ENCODE measurements at places on chromosomes 16 and 17.
A peak's percentile ranks its signal among the peaks of the same experiment; 100 is the strongest.

- DNase-seq = no peak
Observed at GRCh38 chr16:53433509-53433908, 762 bp upstream of the RBL2 start.

DNA sequence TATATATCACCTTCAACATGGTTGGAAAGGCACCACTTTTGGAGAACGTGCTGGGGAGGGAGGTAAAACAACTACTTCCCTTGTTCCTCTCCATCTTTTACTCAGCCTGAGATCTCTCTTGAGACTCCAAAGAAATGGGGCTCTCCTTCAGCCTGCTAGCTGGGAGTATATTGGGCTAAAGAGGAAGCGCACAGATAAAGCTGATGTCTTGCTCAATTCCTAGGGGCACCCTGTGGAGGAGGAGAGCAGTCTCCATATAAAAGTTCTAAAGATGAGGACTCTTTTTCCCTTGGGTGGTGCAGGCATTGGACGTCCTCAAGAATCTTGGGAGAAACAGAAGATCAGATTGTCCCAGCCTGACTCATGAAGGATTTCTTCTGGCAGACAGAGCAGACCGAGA is 4.6 kb upstream of the ETV4 start:
- DNase-seq = no peak

GRCh38 chr17:69523244-69523861 is 108.9 kb downstream of the MAP2K6 start:
- DNase-seq = peak; percentile 53

DNA sequence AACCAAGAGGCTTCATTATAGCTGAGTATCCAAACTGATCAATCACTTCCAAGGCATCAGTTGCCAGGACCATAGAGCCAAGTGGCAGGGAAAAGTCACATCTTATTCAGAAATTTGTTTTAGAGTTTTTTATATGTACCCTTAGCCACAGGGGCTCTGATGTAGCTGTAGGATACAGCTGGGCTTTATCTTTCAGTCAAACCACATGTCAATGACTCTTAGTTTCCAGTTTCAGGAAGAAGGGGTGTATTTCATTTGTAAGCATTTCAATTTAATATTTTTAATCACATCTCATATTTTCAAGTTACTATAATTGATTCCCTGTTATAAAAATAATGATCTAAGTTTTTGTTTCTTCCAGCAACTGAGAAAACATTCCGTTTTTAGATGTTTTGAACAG is 2.9 kb upstream of the FLCN start:
- DNase-seq = peak; percentile 56

GRCh38 chr16:85235991-85236817 is 123.9 kb upstream of the CIBAR2 start:
- no peak for DNase-seq

DNA sequence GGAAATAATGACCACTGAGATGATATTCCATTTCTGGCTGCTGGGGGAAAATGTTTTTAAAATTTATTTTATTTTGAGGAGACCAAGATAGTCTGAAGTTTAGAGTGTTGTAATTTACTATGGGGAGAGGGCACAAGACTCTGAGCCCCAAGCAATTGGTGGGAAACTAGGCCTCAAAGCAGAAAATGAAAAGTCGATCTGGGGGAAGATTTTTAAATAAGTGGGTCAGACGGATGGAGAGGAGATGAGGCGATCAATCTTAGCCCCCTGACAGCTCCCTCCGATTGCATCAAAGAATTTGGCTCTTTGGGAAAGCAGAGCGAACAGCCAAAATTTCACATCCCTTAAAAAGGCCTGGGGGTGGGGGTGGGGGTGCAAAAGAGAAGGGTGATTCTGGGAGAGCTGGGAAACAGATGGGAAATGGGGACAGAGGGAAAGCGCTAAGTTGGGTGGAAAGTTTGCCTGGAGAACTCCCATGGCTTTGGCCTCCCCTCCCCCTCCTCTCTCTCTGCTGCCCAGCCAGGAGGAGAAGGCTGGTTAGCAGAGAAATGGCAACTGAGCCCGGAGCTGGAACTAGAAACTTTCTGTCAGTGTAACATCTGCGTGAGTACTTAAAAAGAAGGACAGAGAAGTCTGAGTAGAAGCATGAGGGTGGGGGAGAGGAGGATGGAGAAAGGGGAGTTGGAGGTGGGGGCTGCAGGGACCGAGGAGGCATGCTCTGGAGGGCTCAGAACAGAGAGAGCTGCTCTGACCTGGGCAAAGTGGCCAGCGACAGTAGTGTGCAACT is 1.4 kb upstream of the HOXB2 start:
- peak; percentile 87 for DNase-seq

- DNase-seq = no peak
Observed at GRCh38 chr17:75849724-75850123, 5.4 kb downstream of the WBP2 start.

GRCh38 chr16:15459791-15460190 is 25.4 kb downstream of the BMERB1 start:
- no peak for DNase-seq

GRCh38 chr16:4176906-4177417 is 60.7 kb upstream of the ADCY9 start:
- no peak for DNase-seq

- peak; percentile 49 for DNase-seq
Observed at GRCh38 chr16:84950906-84951305, 60.4 kb downstream of the ZDHHC7 start.

GRCh38 chr16:51939378-51939871 is 607.5 kb downstream of the TOX3 start:
- no peak for DNase-seq

- DNase-seq = no peak
Observed at GRCh38 chr16:4607841-4608703, 6.6 kb downstream of the UBALD1 start.

- no peak for DNase-seq
Observed at GRCh38 chr16:50440991-50441390, 72.2 kb upstream of the BRD7 start.

DNA sequence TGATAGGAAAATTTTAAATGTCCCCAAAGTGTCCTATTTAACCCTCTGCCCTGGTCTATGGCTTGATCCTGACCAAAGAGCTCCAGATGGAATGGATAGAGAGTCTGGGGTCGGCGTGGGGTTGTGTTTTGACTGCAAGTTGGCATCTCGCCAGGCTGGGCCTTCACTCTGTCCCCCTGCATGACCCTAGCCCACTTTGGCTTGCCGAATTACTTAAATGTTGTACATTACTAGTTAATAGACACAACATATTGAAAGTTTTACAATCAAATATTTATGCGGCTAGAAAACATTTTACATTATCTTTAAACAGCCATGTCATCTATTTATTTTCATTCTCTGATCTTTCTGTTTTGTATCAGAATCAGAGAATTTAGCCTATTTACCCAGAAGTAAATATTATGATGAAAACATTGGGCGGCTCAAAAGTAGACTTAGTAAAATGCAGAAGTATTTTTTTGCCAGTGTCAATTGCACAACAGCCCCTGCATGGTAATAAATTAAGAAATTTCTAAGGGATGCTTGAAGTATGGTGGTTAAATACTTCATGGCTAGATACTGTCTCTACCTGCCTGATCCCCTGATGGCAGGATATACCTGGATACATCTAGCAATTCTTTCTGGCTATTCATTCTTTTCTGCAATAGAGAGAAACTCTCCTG is 18.8 kb upstream of the MYOCD start:
- no peak for DNase-seq

DNA sequence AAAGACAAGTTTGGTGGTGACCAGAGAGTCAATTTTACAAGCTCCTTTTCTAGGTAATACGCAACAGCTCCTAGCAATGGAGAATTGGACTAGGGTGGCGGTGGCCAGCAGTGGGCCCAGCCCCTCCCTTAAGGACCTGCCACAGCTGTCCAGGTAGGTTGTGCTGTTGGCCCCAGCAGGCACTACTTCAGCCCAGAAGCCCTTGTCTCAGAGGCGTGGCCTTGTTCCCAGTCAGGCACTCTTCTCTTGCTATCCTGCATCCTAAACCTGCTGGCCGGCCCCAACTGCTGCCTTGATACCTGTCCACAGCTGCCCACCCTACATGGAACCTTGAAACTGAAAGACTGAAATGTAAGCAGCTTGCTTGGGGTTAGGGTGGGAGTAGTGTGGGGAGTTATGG is 989 bp upstream of the GALK1 start:
- no peak for DNase-seq

- no peak for DNase-seq
Observed at GRCh38 chr16:82231008-82231787, 61.2 kb upstream of the MPHOSPH6 start.

DNA sequence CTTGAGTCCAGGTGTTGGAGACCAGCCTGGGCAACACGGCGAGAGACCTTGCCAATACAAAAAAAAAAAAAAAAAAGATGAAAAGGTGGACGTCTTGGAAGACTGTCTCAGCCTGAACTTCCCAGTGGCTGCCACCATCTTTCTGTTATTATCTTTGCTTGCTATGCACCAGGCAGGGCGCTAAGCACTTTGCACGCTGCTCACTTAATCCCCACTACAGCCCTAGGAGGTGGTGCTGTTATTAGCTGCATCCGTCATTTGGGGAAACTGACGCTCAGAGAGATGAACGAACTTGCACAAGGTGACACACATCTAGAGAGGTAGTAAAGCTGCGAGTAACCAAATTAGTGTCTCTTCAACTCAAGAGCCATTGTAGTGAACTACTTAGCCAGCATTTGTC is 708 bp upstream of the CPPED1 start:
- no peak for DNase-seq

GRCh38 chr17:28180449-28180848 is 138.0 kb downstream of the NLK start:
- DNase-seq = peak; percentile 56

GRCh38 chr16:7085776-7086175 is 246.9 kb upstream of the RBFOX1 start:
- no peak for DNase-seq

DNA sequence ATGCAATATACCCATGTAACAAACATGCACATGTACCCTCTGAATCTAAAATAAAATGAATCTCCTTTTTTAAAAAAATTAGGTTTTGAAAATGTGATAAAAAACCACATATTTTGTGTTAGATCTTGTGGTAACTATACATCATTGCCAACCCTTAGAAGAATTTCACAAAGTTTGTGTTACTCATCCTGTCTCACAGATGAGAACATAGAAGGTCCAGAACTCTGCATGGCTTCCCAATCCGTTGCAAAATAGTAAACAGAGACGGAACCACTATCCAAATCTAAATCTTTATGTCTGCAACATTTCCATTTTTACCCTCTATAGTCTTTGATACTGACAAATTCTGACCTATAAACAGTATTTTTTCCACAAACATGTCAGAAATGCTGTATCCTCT is 759.9 kb downstream of the KCNJ2 start:
- no peak for DNase-seq

DNA sequence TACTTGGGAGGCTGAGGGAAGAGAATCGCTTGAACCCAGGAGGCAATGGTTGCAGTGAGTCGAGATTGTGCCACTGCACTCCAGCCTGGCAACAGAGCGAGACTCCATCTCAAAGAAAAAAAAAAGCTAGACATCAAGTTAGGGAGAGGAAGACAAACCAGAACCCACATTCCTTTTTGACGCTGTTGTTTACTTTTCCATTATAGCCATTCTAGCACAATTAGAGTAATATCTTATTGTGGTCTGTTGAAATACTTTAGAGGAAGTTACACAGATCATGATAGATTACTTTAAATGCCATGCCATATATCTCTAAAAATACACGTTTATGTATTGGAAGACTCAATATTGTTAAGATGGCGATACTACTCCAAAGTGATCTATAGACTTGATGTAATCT is 16.5 kb upstream of the ABCC1 start:
- DNase-seq = no peak

DNA sequence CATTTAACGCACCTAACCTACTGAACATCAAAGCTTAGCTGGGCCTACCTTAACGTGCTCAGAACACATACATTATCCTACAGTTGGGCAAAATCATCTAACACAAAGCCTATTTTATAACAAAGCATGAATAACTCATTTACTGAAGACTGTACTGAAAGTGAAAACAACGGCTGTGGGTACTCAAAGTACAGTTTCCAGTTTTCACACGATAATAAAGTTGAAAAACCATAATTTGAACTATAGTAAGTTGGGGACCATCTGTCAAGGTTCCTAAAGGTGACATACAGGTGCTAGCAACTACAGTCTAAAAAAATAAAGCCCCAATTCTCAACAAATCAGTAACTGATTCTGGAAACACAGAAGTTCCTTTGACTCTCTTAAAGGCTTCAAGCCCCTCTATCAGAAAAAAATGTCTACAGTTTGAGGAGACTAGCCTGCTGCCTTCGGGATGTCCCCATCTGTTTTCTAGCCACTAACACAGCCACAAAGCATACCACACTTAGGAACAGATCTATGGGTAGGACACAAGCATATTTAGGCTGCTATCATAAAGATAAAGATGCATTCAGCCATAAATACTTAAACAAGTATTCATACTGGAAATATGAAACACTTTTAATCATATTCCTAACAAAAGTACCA is 71.3 kb downstream of the KANSL1 start:
- no peak for DNase-seq

DNA sequence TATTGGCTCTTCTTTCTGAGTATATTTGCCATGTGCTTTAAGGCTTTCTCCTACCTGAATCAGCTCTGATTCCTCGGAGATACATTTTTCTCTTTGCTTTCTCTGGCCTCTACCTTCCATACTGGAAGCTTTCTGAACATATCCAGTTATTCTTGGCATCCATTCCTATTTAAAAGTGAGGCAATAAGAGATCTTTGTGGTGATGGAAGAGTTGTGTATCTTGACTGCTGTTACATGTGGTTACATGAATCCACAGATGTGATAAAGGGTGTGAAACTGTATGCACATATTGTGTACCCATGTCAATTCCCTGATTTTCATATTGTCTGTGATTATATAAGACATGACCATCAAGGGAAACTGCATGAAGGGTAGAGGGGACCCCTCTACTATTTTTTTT is 24.4 kb downstream of the UBE2O start:
- DNase-seq = no peak

GRCh38 chr17:74566132-74566753 is 1.1 kb downstream of the CD300H start:
- peak; percentile 57 for DNase-seq

- DNase-seq = no peak
Observed at GRCh38 chr17:78526231-78527025, 50.8 kb downstream of the DNAH17 start.

GRCh38 chr16:22311520-22311919 is 14.3 kb downstream of the POLR3E start:
- DNase-seq = no peak

GRCh38 chr17:57143361-57143760 is 58.3 kb downstream of the AKAP1 start:
- peak; percentile 9 for DNase-seq

DNA sequence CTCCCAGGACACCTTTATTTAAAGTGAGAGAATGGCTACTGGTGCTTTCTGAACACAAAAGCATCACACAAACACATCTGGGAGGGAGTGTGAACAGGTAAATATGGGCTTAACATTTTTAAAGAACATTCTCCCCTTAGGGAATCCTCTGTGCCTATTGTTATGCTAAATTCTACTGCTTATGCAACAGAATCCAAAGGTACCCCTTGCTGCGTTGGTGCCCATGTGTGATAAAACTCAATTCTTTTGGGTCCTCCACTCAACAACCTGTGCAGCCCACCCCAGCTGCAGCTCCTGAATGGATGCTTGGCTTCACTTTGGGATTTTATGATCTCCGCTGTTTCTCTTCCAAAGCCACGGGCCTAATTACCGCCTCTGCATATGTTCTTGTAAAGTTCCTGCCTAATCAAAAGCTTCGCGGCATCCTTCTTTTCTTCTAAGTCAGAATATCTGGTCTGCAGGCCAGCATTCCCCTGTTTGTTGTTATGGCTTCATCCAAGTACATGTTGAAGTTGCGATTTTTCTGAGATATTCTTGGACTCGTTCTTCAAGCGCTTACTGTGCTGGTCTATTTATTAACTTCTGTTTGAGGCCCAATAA is 23.9 kb downstream of the RHBDL3 start:
- no peak for DNase-seq

GRCh38 chr17:71251951-71252350 is 868.9 kb upstream of the SOX9 start:
- DNase-seq = no peak

Measured in OCI-M1 (cell line).